ENCODE measurements at places on chromosomes 7 and 10.

- no peak for DNase-seq
Observed at GRCh38 chr7:120709972-120710320, 148.0 kb downstream of the TSPAN12 start.

GRCh38 chr10:121578965-121579364 is 19.3 kb downstream of the FGFR2 start:
- no peak for DNase-seq

DNA sequence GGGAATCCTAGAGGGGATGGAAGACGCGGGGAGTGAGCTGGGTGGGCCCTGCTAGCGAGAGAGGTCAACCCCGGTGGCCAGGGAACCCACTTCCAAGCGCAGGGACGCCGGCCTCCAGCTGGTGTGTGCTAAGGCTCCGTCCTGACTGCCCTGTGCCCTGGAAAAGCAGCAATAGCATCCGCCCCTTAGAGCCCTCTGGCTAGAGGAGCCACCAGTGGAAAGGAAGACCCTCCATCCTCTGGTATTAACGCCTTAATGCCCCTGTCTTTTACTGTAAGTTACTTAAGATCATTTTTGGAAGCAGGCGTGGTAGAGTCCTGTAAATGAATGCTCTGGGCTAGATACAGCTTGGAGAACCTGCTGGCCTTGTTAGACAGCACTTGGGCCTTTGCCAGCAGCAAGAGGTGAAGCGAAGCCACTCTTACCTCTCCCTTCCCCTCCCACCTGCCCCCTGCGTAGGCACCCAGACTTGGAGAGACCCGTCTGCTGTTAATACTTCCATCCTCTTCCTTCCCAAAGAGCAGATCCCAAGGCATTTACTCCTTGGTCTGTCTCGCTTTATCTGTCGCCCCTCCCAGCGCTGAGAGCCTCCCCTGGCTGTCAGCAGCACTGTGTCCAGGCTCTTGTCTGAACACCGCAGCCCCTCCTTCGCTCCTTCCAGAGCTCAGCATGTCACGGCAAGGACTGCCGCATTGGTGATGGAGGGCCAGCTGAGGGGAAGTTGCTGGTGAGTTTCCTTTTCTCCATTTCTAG is 4.6 kb downstream of the REPIN1 start:
- no peak for DNase-seq

DNA sequence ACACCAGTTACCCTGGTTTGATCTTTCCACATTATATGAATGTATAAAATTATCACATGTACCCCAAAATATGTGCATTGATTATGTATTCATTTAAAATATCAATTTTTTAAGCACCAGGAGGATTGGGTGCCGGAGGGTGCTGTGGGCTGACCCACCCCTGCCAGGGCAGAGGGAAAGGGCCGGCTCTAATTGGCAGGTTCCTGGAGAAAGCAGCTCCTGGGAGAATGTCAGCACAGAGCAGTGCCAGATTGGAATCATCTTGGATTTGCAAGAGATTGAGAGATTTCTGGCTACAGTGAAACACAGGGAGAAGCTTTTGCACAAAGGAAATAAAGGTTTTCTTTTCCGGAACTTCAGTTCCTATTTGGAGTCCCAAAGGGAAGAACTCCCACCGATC is 264.4 kb upstream of the TCERG1L start:
- no peak for DNase-seq

GRCh38 chr10:9911488-9911887 is 1106.2 kb upstream of the CELF2 start:
- no peak for DNase-seq

DNA sequence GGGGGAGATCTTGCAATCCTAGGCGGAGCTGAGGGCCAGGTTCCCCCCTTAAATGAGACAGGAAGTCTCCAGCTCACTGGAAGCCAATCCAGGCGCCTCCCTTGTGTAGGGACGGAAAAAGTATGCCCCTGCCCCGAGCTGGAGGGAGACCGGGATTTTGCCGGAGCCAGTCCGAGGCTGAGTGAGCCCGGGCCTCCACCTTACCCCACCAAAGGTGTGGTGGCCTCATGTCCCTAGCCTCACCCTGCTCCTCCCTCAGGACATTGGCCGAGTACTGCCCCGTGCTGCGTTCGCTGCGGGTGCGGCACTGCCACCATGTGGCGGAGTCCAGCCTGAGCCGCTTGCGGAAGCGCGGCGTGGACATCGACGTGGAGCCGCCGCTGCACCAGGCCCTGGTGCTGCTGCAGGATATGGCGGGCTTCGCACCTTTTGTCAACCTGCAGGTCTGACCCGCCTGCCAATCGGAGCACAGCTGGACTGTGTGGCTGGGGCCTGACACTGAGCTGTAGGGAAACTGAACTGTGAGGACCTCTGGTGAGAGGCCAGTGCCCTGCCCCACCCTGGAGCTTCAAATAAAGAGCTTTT is 2.0 kb downstream of the FBXL15 start:
- no peak for DNase-seq

DNA sequence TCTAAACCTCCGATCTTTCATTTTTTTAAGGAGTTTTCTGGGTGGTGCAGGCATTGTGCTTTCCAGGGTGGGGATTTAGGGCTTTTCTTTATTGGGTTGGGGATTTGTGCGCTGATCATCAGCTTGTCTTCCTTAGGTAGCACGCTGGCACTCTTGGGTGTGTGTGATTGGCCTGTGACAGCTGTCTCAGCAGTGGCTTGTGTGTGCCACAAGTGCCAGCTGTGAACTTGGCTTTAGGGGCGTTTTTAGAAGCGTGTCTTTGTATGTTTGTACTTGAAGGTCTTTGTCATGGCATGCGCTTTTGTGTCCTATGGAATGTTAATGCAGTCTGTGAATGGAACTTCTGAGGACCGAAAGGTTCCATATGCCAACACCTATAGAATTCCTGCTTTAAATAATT is 788 bp downstream of the AKAP9 start:
- DNase-seq: peak; percentile 10

DNA sequence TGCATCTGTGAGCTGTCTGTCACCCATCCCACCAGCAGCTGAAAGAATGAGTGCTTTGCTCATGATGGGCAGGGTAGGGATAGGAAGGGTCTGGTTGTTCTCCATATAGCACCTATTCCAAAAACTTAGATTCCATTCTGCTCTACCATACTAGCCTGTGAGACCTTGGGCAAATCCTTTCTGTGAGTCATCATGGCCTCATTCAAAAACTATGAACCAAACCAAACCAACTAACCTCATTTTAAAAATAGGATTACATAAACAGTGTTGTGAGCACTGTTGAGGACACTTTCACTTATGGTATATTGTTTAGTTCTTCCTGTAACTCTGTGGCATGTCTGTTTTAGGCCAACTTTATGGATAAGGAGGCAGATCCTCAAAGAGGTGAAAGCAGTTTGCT is 30.9 kb upstream of the STEAP4 start:
- no peak for DNase-seq

DNA sequence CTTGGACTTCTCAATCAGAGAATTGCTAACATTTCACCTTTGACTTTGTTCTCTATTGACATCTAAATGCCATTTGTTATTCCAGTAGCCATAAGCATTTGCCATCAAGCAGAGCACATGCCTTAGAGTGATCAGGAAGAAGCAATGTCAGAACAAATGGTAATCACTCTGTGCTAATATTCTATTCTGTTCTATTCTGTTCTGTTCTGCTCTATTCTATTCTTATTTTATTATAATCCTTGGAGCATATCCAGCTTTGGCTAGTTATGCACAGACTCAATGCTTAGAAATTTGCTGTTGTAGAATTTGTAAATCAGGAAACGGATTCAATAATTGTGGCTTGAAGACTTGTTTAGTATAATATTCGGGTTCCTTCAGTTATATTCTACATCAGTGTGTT is 175.4 kb downstream of the EXOC4 start:
- no peak for DNase-seq

GRCh38 chr7:70132852-70133690 is 534.8 kb downstream of the AUTS2 start:
- no peak for DNase-seq

- DNase-seq: no peak
Observed at GRCh38 chr10:76763376-76763775, 874.2 kb downstream of the KCNMA1 start.

DNA sequence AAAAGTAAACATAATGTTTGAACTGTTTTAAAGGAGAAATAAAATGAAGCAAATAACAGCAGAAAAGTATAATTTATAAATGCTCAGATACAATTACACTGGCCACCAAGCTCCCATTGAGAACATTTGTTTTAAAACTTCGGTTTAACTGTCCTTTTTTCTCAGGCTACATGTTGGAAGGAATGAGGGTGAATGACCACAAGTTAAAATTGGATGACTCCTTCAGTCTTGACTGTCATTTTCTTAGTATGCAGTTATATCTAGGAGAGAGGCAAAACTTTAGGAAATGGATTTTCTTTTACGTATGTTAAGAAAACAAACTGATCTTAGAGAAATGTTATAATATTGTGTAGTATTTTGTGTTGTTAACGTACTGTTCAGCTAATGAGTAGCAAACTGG is 5.0 kb downstream of the TRIM24 start:
- DNase-seq: no peak

DNA sequence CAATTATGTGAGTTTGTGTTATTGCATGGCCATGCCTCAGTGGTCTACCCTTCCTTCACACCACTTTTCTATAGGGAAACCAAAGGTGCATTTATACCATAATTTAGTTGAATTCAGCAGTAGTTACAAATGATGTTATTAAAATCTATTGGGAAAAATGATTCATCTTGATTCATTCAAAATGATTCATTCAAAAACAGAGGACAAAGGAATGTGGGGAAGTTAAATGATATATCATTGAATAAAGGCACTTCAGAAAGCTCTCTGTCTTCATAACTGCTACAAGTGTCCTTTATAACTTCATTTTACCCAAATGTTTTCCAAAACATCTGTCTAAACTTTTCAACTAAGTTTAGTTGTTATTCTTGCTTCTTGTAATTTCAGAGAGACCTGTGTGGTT is 722.9 kb downstream of the GRM8 start:
- DNase-seq: no peak

GRCh38 chr10:132559538-132559937 is 22.0 kb downstream of the INPP5A start:
- DNase-seq: no peak

- no peak for DNase-seq
Observed at GRCh38 chr7:38681882-38682281, 50.7 kb upstream of the AMPH start.

DNA sequence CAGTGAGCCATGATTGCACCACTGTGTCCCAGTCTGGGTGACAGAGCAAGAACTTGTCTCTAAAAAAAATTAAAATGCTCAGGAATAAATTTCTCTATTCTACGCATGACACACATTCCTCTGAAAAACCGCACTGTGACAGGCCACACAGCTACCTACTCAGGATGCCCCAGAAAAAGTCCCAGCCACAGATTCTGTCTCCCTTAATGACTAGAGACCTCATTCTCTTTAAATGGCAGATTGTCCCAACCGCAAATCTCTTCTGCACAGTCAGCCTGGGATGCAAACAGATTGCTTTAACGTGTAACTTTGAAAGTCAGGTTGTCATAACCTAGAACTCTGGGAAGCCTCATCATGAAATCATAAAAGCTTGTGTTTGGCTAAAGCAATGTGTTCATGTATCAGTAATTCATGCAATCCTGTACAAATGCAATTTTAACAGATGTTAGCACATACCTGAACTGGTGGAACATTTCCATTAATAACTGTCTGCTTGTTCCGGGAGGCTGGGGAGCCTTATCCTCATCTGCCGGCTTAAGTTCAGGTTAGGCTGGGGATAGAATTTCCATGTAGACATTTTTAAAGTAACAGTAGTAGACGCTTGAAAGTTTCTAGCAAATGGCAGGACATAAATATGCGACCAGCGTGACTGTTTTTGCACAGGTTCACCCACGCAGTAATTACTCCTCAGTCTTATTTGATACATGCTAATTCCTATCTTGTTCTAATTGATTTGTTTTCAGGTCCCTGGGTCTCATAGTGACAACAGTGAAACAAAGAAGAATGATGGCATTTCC is 26.2 kb upstream of the MSRB2 start:
- DNase-seq: no peak

DNA sequence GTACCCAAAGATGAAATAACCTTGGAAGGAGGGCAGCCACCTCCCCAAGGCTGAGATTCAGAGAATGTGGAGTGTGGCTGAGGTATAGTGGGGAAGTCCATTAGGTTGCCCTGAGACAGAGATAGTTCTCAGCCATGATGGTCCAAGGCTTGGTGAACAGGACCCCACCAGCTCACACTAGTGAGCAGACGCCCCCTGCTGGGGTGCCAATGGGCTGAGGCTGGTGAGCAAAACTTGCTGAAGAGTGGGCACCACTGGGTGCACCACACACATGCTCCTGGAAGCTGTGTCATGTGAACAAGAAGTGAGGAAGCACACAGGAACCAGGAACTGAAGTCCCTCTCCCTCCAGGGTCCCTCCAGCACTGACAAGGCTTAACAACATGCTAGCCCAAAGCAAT is 8.9 kb downstream of the FBXL13 start:
- DNase-seq: peak; percentile 41

GRCh38 chr10:114697061-114697598 is 39.1 kb upstream of the ABLIM1 start:
- DNase-seq: no peak

DNA sequence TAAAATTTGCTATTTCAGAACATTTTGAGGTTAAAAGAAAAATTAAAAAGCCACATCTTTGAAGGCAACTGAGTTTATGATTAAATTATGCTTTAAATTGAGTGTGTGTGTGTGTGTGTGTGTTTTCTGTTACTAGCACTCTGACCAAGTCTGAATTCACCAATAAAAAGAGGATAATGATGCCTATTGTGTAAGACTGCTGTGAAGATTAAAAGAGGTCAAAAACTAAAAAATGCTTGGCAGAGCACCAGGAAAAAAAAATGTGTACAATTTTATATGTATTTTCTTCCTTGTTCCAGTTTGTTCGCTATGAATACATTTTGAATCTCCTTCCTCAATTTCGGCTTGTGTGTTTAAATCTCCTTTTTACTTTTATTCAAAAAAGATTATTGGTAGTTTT is 316.6 kb upstream of the MAGI2 start:
- no peak for DNase-seq

DNA sequence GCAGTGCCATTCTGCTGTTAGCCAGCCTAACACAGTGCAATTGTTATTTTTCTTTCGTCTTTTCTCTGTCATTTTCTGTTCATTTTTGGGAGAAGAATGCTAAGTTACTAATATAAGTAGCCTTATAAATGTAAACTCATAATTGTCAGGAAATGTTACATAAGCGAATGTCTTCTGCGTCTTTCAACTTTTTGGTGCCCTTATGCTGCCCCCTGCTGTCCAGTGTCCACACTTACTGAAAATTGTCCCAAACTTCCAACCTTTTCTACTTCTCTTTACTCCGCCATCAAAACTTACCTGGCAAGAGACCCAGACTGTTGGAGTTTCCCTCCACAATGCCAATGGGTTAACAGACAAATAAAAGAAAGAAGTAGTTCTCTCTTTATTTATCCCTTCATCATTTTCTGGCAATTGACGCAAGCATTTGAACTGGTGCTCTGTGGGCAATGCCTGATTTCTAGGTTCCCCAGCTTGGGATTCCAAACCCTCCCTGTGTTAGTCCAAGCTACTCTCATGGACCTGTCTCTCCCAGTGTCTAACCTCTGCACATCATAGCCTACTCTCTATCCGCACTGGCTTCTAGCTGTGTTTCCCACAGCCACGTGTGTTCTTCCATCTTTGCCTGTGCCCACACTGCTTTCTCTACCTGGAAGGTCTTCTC is 21.0 kb upstream of the EPC1 start:
- peak; percentile 51 for DNase-seq

Measured in activated T-cell treated with anti-CD3 and anti-CD28 coated beads for 48 hours (primary cell).